ENCODE measurements at places on chromosomes 13 and 19. TPM values are rescaled to one million over a fixed set of nuclear protein-coding genes. Genes with fewer than 3 reads are reported as not detected.

CLEC4G gene
- total RNA-seq = not detected

HIPK4 gene
- total RNA-seq = not detected

SRRM5 gene
- total RNA-seq = not detected

HSPBP1 gene
- 37.8 TPM for total RNA-seq

C2CD4C gene
- 0.20 TPM for total RNA-seq

SHISA7 gene
- total RNA-seq = not detected

SIGLECL1 gene
- total RNA-seq = not detected

ITGBL1 gene
- 43.0 TPM for total RNA-seq

APBA3 gene
- 17.5 TPM for total RNA-seq

KCNN4 gene
- 0.49 TPM for total RNA-seq

CYP4F2 gene
- not detected for total RNA-seq

CCDC169 gene
- total RNA-seq = 4.7 TPM

S1PR4 gene
- 0.33 TPM for total RNA-seq

Data from pulmonary artery endothelial cell (primary cell).